ENCODE measurements at places on chromosomes 6 and 20.

DNA sequence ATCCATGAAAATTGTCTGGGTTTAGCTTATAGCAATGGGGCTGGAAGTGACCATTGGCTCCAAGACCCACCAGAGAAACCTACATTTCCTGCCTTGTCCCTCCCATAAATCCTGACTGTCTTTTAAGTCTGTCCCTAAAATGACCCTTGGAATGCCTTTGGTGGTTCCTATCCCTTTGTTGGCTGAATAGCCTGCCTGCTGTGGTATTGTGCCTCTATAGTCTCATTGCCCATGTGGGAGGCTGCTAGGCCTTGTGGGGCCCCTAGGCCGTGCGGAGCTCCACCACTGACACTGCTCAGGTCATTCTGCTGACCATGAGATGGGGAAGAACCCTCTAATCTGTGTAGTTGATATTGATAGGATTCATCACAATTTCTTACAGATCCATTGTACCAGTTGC, 43.3 kb downstream of the SCP2D1 start:
- DNase-seq, result no peak

- no peak for DNase-seq
These were observed 25.6 kb upstream of the ADGRF4 start for GRCh38 chr6:47672816-47673215.

GRCh38 chr20:50198180-50198666, 7.6 kb downstream of the CEBPB start:
- DNase-seq, result no peak

GRCh38 chr6:169445227-169445626, 191.6 kb upstream of the THBS2 start:
- DNase-seq, result no peak

GRCh38 chr20:50510706-50511542, 741 bp downstream of the PTPN1 start:
- DNase-seq, result no peak

GRCh38 chr6:137206577-137206976, 12.6 kb downstream of the IFNGR1 start:
- DNase-seq, result no peak

- DNase-seq, result no peak
These were observed 151.1 kb downstream of the TTLL2 start for GRCh38 chr6:167475947-167476346.
